ENCODE measurements at places on chromosomes 4 and X. TPM values are rescaled to one million over a fixed set of nuclear protein-coding genes. Genes with fewer than 3 reads are reported as not detected.

The GYG2 gene
- 0.14 TPM for total RNA-seq

The BEX2 gene
- 0.29 TPM for total RNA-seq

The MAGEB6 gene
- not detected for total RNA-seq

The BST1 gene
- total RNA-seq, result 6.0 TPM

The GLRA3 gene
- total RNA-seq, result not detected

The MAGEC1 gene
- not detected for total RNA-seq

The TCP11X2 gene
- not detected for total RNA-seq

The POF1B gene
- 0.43 TPM for total RNA-seq

The TRIM60 gene
- total RNA-seq, result not detected

The DMD gene
- 7.5 TPM for total RNA-seq

The STOX2 gene
- 0.22 TPM for total RNA-seq

The CDKL5 gene
- total RNA-seq, result 3.7 TPM

The TCEAL6 gene
- not detected for total RNA-seq

The BTC gene
- 0.13 TPM for total RNA-seq

The MSX1 gene
- total RNA-seq, result 5.5 TPM

The EFHC2 gene
- 0.07 TPM for total RNA-seq

The DCAF4L1 gene
- 0.13 TPM for total RNA-seq

The CSAG1 gene
- total RNA-seq, result not detected

The VCX gene
- total RNA-seq, result not detected

The IQCM gene
- not detected for total RNA-seq

The TRIML1 gene
- total RNA-seq, result not detected

The OFD1 gene
- total RNA-seq, result 14.2 TPM

The PDLIM3 gene
- total RNA-seq, result 34.6 TPM

The GPAT3 gene
- total RNA-seq, result 24.8 TPM

The ARMCX2 gene
- 47.0 TPM for total RNA-seq

The TSC22D3 gene
- 14.6 TPM for total RNA-seq

The GABRB1 gene
- total RNA-seq, result not detected

Measured in thoracic aorta endothelial cell (primary cell).